Osteoblast (primary cell): ENCODE measurements at places on chromosomes 1 and 21. TPM values are rescaled to one million over a fixed set of nuclear protein-coding genes. Genes with fewer than 3 reads are reported as not detected.

The PLEKHN1 gene
- total RNA-seq, result 0.36 and 0.88 TPM in 2 replicates

The CFAP45 gene
- 0.29 and 0.36 TPM in 2 replicates for total RNA-seq

The S100A16 gene
- 160 and 190 TPM in 2 replicates for total RNA-seq

DNA sequence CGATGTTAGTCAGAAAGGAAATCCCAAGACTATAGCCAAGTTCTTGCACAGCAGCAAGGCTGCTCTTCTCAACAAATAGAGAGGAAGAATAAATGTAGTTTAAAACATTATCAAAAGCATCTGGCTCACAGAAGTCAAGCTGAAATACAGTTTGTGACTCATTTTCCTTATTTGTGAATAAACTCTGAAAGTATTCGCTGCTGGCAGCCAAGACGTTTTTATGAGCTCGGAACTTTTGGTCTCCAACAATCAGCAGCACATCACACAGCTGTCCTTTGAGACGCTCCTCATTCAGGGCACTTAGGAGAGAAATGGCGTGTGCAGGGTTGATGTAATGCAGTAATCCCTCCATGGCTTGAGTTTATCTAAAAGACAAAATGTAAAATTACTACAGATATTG lies 16.4 kb downstream of the ZBTB21 start:
- DNase-seq, result peak; percentile 82

- DNase-seq, result no peak
These were observed 1.5 kb upstream of the KCNH1 start for GRCh38 chr1:211135342-211135950.

- DNase-seq, result no peak
These were observed 290.4 kb downstream of the GRIK1 start for GRCh38 chr21:29649406-29649814.

GRCh38 chr1:34052565-34052964 lies 112.5 kb downstream of the CSMD2 start:
- DNase-seq, result no peak

- peak; percentile 76 for DNase-seq
These were observed 623.4 kb upstream of the ADAMTS5 start for GRCh38 chr21:27590271-27590670.
